ENCODE measurements at places on chromosomes 13 and 19. TPM values are rescaled to one million over a fixed set of nuclear protein-coding genes. Genes with fewer than 3 reads are reported as not detected.

DNA sequence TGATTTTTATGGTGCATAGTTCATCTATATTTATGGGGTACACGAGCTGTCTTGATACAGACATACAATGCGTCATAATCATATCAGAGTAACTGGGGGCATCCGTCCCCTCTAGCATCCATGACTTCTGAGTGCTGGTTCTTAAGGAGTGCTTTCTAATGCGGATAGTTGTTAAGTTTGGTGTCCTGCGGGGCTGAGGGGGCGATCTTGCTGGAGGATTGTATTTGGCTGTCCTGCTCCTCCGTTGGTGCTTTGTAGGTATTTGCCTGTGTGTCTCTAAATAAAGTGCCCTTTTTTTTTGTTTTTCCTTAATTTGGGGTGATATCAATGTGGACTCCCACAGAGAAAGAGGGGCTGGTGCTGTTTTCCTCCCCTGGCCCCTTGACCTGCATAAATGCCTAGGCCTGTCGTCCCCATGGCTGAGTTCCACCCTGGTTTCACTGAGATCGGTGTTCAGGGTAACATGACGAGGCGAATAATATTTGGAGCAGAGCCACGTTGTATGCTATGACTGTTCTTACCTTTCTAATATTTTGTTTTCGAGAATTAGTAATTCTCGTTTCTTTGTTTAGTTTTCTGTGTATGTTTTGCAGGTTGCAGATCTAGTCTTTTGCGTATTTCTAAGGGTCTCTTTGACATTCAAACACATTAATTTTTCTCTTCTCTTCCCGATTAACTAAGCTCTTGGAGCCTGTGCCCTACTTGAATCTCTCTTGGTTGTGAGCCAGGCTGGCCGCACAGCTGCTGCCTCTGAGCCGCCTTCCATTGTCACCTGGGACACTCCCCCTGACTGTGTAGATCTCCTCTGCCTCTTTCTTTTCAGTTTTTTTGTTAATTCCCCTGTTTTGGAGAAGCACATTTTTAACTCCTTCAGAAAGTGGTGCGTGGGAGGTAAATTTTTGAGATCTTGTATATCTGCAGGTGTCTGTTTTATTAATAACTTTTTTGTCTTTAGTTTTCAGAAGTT, 100.3 kb downstream of the ARHGEF7 start:
- no peak for DNase-seq

- no peak for DNase-seq
These were observed at the start of gene ZNF723 for GRCh38 chr19:22832031-22832762. ZNF723 (plus strand) TSS chr19:22832291; CDS start chr19:22832380, 89 bp downstream.

DNA sequence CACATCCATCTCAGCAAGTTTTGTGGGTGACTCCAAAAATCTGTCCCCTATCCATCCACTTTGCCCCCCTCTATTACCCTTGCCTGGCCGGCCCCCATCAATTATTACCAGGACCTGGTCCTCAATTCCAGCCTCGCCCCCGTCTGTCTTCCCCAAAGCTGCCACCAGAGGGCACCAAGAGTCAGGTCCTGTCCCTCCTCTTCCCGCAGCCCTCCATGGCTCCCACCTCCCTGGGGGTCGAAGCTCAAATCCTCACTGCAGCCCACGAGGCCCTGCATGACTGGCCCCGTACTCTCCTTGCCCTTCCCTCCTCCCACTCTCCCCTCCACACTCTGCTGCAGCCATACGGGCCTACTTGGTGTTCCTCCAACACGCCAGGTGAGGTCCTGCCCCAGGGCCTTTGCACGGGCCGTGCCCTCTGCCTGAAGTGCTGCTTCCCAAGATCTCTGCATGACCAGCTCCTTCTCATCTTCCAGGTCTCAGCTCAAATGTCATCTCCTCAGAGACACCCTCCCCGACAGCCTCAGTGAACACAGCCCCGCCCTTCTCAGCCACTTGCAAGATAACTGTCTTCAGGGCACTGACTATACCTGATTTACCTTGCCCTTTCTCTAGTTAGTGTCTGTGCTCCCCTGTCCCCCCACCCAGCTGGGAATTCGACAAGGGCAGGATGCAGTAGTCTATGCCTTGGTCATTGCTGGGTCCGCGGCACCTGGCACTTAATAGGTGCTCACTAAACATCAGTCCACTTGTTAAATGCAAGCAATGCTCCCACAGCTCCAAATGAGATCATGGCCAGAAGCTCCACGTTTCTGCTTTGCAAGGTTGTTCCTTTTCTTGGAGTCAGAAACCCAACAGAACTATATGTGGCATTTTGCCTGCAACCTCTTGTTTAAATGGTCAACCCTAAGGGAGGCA, 16.8 kb upstream of the SEMA6B start:
- no peak for DNase-seq

- DNase-seq = no peak
These were observed 11.1 kb upstream of the SLC7A9 start for GRCh38 chr19:32880622-32881021.

DNA sequence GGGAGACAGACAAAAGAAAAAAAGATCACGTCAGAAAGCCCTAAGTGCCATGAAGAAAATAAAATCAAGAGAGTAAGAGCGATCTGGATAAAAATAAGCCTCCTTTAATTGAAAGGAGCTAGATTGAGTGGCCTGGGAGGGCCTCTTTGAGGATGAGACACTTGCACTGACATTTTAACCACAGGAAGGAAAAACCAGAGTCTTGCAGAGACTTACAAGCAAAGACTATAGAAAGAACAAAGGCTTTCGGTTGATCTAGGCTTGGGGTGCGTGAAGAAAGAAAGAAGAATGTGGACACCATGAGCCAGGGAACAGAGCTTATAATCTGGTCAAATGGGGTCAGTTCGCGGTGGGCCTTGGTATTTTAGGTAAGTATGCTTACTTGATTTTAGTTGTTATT, 342.7 kb downstream of the COG6 start:
- no peak for DNase-seq

DNA sequence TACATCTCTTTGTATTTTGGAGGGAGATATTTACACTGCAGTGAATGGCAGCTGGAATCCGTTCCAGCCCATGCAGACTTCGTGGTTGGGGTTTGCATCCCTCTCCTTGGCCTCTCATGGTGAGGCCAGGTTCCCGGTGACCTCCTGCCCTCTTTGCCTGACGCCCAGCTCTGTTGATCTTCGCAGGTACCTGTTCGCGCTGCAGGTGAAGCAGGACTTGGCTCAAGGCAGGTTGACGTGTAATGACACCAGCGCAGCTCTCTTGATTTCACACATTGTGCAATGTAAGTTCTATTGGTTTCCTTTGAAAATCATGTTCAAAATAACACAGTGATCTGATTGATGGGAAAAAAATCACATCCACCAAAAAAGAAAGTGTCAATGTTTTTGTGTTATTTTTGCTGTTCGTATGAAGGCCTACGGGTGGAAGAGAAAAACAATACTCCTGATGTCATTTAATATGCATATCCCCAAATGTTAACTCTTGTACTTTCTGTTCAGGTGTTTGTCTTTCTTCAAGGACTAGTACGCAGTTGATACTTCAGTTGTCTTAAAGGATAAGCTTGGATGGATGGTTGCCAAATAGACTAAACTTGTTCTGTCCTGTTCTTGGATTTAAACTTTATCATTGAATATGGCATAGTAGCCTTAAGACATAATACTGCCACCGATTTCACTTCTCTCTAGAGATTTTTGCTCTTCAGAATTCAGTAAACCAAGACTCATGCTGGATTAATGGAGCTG, 199.1 kb downstream of the STK24 start:
- DNase-seq = no peak

DNA sequence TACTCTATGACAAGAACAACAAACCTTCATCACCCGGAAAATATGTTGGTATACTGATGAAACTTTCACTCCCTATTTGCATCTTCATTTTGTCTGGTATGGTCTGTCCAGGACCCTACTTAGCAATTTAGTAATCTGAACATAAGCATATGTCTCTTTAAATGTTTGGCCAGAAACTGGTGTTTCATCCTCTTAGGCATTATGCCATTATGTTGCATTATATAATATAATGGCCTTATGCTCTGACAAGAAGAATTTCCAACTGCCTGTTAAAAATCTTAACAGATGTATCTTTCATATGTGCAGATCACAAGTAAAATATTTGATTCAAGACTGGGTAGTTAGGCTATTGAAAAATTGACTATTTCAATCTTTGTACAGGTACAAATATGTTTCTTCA, 610.6 kb upstream of the PRR20A start:
- DNase-seq = no peak

DNA sequence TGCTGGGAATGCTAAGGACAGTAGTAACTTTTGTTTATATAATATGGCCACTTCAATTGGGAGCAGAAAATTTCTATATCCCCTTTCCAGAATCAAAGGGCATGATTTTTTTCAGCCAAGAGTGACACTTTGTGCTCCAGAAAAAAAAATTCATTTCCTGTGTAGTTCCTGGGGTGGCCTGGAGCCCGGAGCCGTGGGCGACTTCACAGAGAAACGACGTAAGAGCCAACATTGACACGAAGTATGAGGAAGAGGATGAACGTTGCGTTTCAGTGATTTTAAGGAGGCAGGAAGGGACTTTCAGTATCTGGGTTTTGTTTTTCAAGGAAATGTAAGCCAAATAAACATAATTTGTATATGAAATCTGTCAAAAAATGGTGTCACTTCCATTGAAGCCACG, 187.6 kb downstream of the STK24 start:
- DNase-seq = no peak

- no peak for DNase-seq
These were observed 116.9 kb downstream of the CCNA1 start for GRCh38 chr13:36549126-36549702.

- peak; percentile 86 for DNase-seq
These were observed 24.5 kb upstream of the ZNF492 start for GRCh38 chr19:22609630-22610029.

GRCh38 chr19:31073485-31074198, 275.6 kb downstream of the TSHZ3 start:
- no peak for DNase-seq

DNA sequence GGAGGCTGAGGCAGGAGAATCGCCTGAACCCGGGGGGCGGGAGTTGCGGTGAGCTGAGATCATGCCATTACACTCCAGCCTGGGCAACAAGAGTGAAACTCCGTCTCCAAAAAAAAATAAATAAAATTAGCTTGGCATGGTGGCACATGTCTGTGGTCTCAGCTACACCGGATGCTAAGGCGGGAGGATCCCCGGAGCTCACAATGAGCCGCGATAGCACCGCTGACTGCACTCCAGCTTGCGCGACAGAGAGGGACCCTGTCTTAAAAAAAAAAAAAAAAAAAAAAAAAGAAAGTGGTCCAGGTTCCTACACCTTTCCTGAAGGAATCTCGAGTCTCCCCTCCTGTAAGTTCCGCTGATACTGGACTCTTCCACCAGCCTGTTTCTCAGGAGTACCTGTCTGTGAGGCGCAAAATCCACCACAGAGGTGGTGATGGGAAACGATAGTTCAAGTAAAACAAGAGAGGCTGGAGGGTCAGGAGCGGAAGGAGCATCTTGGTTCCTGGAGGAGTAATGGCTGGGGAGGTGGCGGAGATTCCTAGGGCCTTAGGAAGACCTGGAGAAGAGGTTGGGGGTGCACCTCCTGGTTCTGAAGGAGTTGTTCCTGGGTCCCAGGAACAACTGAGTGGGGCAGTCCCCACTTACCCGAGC, 471 bp downstream of the FUT1 start:
- no peak for DNase-seq

DNA sequence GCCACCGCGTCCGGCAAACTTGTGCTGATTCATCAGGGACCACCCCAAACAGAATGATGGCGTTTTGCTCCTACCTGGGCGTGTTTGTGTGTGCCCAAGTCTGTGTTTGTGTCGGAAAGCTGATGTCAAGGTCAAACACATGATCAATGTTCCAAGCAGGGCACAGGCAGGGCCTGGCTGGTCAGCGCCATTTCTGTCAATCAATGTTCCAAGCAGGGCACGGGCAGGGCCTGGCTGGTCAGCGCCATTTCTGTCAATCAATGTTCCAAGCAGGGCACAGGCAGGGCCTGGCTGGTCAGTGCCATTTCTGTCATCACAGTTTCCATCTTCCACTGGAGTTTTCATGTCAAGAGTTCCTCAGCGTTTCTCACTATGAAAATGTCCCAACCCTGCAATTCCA, 14.9 kb upstream of the GRTP1 start:
- DNase-seq = no peak

DNA sequence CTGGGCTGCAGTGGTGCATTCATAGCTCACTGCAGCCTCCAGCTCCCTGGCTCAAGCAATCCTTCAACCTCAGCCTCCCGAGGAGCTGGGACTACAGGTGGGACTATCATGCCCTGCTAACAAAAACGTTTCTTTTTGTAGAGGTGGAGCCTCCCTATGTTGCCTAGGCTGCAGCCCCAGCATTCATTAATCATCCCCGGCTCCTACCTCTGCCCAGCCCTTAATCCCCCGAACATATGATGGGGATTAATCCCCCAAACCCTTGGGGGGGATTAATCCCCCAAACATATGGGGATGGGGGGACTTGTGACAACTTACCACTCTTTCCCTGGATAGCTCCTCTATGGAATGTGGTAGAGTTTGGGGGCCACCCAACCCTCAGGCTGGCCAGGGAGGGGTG, 45.9 kb downstream of the SUGP2 start:
- no peak for DNase-seq

GRCh38 chr13:87798536-87798935, 127.4 kb downstream of the SLITRK5 start:
- DNase-seq = no peak

GRCh38 chr13:106520251-106521054, 15.0 kb downstream of the EFNB2 start:
- no peak for DNase-seq

DNA sequence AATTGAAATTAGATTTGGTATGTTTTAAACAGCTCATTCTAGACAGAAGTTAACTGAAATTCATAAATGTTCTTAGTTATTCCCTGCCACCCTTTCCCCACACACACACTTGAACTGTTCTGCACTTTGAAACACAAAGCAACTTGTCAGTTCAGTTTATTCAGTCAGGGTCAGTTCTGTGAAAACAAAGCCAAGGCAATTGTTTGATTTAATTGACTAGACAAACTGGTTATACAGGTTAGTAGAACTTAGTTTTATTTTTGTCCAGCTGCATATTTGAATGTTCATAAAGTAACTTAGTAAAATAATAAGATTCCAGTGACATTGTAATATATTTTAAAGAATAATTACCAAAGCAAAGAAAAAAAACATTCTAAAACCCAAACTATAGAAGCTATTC, 98.3 kb upstream of the KLF5 start:
- DNase-seq = no peak

The ZNF497 gene
- total RNA-seq = 0.84 TPM

The CEACAM8 gene
- not detected for total RNA-seq

The RASIP1 gene
- total RNA-seq = 21.9 TPM

The P2RY11 gene
- total RNA-seq = 8.6 TPM

The CEACAM1 gene
- total RNA-seq = 3.1 TPM

The NLRP7 gene
- not detected for total RNA-seq

The RNF126 gene
- 61.4 TPM for total RNA-seq

The RAB8A gene
- total RNA-seq = 47.3 TPM
